ENCODE measurements at places on chromosomes 7 and 10. TPM values are rescaled to one million over a fixed set of nuclear protein-coding genes. Genes with fewer than 3 reads are reported as not detected.

- no peak for DNase-seq
- peaks cover 21% of the 10 kb centered on the region for H3K4me1 ChIP-seq
- H3K27me3 ChIP-seq: no peaks in the 10 kb centered on the region
- no peak overlapping the region for H3K27ac ChIP-seq
- no peaks in the 10 kb centered on the region for H3K36me3 ChIP-seq
Observed at GRCh38 chr10:120421250-120421649, 35.8 kb upstream of the PLPP4 start.

DNA sequence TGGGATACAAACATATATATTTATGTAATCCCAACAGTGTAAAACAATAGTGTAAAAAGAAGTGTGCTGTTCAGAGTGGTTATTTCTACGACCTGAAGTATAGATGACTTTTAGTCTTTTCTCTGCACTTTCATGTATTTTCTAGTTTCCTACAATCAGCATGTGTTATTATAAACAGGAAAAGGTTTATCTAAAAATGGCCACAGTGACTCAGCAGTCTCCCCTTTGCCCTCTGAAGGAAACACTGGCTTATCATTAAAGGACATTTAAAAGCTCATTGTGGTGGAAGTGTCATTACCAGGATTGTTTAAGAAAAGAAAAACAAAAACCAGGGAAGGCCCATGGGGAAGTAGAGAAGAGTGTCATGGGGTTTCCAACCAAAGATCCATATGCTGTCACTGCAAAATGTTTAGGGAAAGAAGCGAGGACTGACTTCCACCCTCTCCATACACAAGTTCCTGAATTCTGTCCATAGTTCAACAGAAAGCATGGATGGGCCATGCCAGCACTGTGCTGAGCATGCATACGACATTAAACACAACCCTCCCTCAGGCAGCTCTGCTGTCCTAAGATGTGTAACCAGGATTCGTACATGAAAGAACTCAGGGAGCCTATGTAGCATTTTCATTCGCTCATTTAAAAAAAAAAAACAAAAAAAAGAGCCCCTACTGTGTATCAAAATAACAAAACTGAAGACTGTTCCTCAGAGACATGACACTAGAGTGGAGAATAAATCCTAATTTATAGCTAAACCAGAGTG, 10.2 kb downstream of the CYREN start:
- no peak overlapping the region for H3K4me3 ChIP-seq
- peak overlapping the region; percentile 29 for H3K27ac ChIP-seq
- no peak for DNase-seq
- H3K36me3 ChIP-seq: peaks cover 16% of the 10 kb centered on the region
- peaks cover 27% of the 10 kb centered on the region for H3K4me1 ChIP-seq
- H3K27me3 ChIP-seq: no peaks in the 10 kb centered on the region

DNA sequence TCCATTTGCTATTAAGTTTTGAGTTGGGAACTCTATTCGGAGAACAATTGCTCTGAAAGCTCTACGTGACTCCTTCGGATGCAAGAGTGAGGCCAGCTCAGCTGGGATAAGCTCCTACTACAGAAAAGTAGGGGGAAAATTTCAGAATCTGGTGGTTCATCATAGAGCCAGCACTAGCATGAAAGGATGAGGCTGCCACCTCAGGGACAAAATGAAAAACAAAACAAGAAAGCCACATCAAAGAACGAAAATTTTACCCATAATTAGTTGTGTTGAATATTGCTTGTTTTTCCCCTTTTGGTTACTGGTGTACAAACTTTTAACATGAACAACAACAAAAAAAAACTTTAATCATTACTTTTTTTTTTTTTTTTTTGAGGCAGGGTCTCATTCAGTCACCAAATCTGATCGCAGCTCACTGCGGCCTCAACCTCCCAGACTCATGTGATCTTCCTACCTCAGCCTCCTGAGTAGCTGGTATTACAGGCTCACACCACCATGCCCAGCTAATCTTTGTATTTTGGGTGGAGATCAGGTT, 39.7 kb upstream of the NFE2L3 start:
- H3K4me3 ChIP-seq: no peak overlapping the region
- no peak overlapping the region for H3K27ac ChIP-seq
- H3K36me3 ChIP-seq: no peaks in the 10 kb centered on the region
- no peak for DNase-seq
- no peaks in the 10 kb centered on the region for H3K4me1 ChIP-seq

DNA sequence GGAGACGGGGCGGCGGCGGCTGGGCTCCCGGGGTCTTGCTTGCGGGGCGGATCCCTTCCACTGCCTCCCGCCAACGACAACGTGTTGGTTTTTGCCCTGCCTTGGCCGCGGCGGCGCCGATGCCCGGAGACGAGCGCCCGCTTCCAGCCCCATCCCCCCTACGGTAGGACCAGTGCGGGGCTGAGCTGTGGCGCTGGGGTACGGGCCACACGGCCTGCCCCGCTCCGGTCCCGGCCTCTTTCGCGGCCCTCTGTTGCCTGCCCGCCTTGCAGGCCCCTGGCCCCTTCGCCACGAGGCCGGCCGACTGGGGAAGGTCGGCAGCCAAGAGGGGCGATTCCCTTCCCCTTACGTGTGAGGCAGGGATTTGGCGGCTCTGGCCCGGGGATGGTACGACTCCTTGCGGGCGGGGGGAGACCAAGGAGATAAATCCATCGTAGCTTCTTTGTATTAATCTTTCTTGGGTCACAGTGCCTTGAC, 488 bp downstream of the EIF4H start:
- H3K4me1 ChIP-seq: peaks cover 36% of the 10 kb centered on the region
- peak overlapping the region; percentile 80 for H3K4me3 ChIP-seq
- DNase-seq: peak; percentile 87
- no peaks in the 10 kb centered on the region for H3K27me3 ChIP-seq
- peak overlapping the region; percentile 79 for H3K27ac ChIP-seq
- H3K36me3 ChIP-seq: peaks cover 8% of the 10 kb centered on the region

- DNase-seq: no peak
- no peak overlapping the region for H3K4me3 ChIP-seq
- H3K36me3 ChIP-seq: peaks cover 12% of the 10 kb centered on the region
- no peaks in the 10 kb centered on the region for H3K27me3 ChIP-seq
Observed at GRCh38 chr7:103120362-103120761, 28.5 kb downstream of the NAPEPLD start.

DNA sequence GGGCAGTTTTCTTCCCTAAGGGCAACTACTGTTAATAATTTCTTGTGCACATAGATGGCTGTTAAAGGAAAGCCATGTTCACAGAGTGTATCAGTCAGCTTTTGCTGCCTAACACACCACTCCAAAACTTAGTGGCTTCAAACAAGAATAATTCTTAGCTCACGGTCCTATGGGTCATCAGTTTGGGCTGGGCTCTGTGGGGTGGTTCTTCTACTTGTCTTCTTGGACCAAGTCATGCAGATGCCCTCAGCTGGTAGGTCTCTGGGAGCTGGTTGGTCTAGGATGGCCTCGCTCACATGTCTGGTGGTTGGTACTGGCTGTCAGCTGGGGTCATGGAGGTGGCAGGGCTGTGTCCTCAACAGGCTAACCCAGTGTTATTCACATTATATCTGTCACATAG, 39.6 kb downstream of the TBATA start:
- no peak overlapping the region for H3K27ac ChIP-seq
- H3K4me3 ChIP-seq: no peak overlapping the region
- DNase-seq: no peak

GRCh38 chr10:25465582-25466372, 291.0 kb downstream of the GPR158 start:
- H3K27ac ChIP-seq: no peak overlapping the region
- DNase-seq: no peak
- H3K36me3 ChIP-seq: no peaks in the 10 kb centered on the region
- no peaks in the 10 kb centered on the region for H3K27me3 ChIP-seq
- H3K4me3 ChIP-seq: no peak overlapping the region

DNA sequence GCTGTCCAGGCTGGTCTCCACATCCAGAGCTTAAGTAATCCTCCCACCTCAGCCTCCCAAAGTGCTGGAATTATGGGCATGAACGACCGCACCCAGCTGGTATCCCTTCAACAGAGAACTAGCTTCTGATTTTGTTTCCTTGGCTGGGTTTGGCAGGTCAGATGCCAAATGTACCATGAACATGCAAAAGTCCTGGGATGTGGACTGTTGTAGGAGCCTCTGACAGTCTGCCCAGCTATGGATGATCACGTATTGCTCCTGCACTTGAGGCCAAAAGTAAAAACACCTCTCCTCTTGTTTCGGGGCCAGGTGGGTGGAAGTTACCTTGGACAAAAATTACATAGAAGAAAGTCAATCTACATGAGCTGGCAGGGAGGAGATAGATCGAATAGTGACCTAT, 699.5 kb downstream of the TYW1 start:
- no peak overlapping the region for H3K27ac ChIP-seq
- H3K4me3 ChIP-seq: no peak overlapping the region
- no peaks in the 10 kb centered on the region for H3K27me3 ChIP-seq
- no peaks in the 10 kb centered on the region for H3K36me3 ChIP-seq
- no peaks in the 10 kb centered on the region for H3K4me1 ChIP-seq
- no peak for DNase-seq

DNA sequence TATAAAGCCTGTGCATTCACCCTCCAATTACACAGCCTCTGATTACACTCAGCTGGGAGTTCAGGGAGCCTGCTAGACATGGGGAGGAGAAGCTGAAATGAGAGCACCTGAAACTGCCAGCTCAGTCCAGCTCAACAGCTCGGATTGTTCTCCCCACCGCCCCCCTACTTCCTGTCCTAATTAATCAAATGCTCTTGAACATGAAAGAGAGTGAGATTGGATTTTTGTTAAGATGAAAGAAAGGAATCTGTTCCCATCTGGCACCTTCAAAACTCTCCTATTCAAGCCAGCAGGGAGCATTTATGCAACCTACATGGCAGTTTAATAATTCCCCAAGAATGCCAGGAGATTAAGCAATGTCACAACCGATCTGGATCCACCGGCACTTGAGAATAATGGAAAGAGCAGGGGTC, 98.0 kb downstream of the NPSR1 start:
- no peak overlapping the region for H3K27ac ChIP-seq
- no peak overlapping the region for H3K4me3 ChIP-seq
- DNase-seq: no peak
- H3K27me3 ChIP-seq: peaks cover 18% of the 10 kb centered on the region
- H3K36me3 ChIP-seq: no peaks in the 10 kb centered on the region

- H3K4me3 ChIP-seq: no peak overlapping the region
- peaks cover 3% of the 10 kb centered on the region for H3K36me3 ChIP-seq
- DNase-seq: no peak
- peaks cover 33% of the 10 kb centered on the region for H3K4me1 ChIP-seq
Observed at GRCh38 chr10:89390476-89391225, 1.8 kb upstream of the IFIT1 start.

GRCh38 chr7:152544481-152544927, 108.7 kb upstream of the KMT2C start:
- no peaks in the 10 kb centered on the region for H3K27me3 ChIP-seq
- H3K27ac ChIP-seq: no peak overlapping the region
- H3K36me3 ChIP-seq: no peaks in the 10 kb centered on the region
- peaks cover 6% of the 10 kb centered on the region for H3K4me1 ChIP-seq

DNA sequence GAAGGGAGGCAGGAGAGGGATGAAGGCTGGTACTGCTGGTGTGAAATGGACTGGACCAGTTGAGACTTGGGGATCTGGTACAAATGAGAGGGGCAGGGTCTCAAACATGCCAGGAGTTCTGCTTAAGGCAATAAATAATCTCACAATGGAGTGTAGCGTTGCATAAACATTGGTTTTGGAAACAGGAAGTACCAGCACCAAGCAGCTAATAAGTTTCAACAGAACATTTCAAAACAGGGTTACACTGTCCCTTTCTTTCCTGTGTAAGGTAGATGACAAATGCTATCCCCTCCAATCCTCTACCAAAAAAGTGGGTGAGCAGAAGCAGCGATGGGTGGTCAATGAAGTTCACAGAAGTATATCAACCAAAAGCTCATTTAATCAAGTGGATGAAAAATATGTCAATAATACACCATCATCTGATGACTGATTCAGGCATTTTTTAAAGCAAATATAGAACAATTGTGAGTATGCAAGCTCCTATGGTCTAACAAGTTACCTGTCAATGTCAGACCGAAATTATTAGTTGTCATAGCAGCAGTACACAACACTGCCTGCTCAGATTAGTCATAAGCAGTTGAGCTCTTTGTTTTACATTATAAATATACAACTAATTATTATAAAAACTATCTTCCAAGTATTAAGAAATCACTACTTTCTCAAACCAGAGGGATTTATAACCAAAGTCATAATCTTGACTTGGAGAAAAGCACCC, 220.0 kb downstream of the FAM107B start:
- H3K36me3 ChIP-seq: peaks cover 14% of the 10 kb centered on the region
- no peaks in the 10 kb centered on the region for H3K27me3 ChIP-seq
- H3K4me1 ChIP-seq: peaks cover 31% of the 10 kb centered on the region

- H3K27ac ChIP-seq: no peak overlapping the region
- H3K4me1 ChIP-seq: peaks cover 14% of the 10 kb centered on the region
- no peak overlapping the region for H3K4me3 ChIP-seq
- no peaks in the 10 kb centered on the region for H3K36me3 ChIP-seq
Observed at GRCh38 chr7:15323550-15323949, 238.3 kb downstream of the AGMO start.

- H3K36me3 ChIP-seq: peaks cover 16% of the 10 kb centered on the region
- no peak for DNase-seq
- no peak overlapping the region for H3K27ac ChIP-seq
Observed at GRCh38 chr7:111517549-111517951, 44.7 kb downstream of the IMMP2L start.

GRCh38 chr7:114944745-114945625, 23.1 kb downstream of the MDFIC start:
- H3K4me1 ChIP-seq: peaks cover 19% of the 10 kb centered on the region
- peaks cover 23% of the 10 kb centered on the region for H3K36me3 ChIP-seq
- no peaks in the 10 kb centered on the region for H3K27me3 ChIP-seq
- no peak overlapping the region for H3K4me3 ChIP-seq
- H3K27ac ChIP-seq: peak overlapping the region; percentile 85

DNA sequence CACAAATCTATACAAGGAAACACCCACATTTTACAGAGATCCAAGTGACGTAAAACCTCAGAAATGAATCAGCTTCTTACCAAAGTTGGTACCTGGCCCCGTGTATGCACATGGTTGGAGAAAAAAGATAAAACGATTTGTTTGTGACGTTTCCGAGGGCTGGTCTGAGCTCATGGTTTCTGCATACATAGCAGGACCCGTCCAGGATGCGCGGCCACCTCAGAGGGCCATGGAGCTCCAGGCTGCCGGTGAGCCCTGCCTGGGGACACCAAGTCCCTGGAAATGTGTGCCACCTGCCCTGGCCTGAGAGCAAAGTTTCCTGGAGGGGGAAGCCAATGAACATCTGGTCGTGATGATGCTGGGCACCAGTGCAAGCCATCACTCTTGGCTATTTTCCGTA, 402.6 kb upstream of the MKI67 start:
- no peaks in the 10 kb centered on the region for H3K36me3 ChIP-seq
- no peak overlapping the region for H3K4me3 ChIP-seq
- no peak for DNase-seq

- H3K27me3 ChIP-seq: no peaks in the 10 kb centered on the region
- H3K27ac ChIP-seq: no peak overlapping the region
- H3K36me3 ChIP-seq: peaks cover 2% of the 10 kb centered on the region
- no peak for DNase-seq
- no peak overlapping the region for H3K4me3 ChIP-seq
- peaks cover 24% of the 10 kb centered on the region for H3K4me1 ChIP-seq
Observed at GRCh38 chr10:109994711-109995577, 12.8 kb upstream of the ADD3 start.

GNAT3 gene
- not detected for total RNA-seq

SPACDR gene
- total RNA-seq: not detected

ADARB2 gene
- total RNA-seq: 35.0 TPM

PHKG1 gene
- 0.99 TPM for total RNA-seq

All from osteocyte (in vitro differentiated cells).